ENCODE measurements at places on chromosomes 4 and X.

DNA sequence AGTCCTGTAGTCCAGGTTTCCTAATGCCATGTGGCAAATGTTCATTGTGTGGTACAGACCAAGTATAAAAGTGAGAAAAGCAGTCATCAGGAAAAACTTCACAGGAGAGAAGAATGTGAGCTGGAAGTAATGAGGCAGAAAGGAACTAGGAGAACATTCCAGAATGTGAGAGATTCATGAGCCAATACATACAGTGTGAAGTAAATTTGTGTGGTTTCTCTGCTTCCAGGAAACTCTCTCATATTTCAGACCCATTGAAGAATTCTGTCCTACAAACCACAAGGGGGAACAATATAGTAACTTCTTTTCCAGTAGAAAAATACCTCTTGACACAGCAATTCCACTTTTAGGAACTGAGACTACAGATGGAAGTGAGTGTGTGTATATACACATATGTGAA is 136.5 kb downstream of the RNF150 start:
- DNase-seq: peak; percentile 9

GRCh38 chrX:148538582-148538981 is 38.2 kb downstream of the AFF2 start:
- DNase-seq: no peak

DNA sequence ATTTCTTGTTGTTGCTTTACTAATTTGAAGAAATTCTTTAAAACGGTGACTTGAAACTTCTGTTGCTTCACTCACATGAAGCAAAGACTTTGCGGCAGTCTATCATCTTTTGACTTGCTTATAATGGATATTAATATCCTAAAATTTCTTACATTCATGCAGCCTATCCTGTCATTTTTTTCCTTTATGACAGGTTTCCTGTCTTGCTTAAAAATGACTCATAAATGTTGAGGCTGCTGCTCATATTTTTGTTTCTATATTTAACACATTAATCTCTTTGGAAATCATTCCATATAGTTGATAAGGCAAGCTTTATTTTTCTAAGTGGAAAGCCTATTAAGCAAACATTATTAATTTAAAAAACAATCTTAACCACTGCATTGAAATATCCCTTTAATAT is 176.6 kb upstream of the GALNTL6 start:
- DNase-seq: no peak

- DNase-seq: no peak
Measured at GRCh38 chrX:134443020-134443419, 16.9 kb upstream of the HPRT1 start.

- DNase-seq: no peak
Measured at GRCh38 chr4:1348746-1349145, 1.7 kb downstream of the UVSSA start.

DNA sequence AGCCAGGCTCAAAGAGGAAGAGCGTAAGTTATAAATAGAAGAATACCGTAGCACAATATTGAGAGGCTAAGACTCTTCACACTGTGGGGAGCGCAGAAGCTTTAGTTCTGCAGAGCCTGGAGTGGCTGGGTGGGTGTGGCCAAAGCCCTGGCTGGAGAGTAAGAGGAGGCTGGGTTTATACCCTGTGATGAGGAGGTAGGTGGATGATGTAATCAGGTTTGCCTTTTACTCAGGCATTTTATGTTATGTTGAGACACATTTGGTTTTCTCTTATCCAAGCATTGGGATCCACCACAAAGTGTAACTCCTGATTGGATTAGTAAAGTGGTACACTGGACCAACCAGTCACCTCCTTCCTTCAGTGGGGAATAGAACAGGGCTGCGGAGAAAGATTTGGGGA is 13.9 kb downstream of the CDS1 start:
- no peak for DNase-seq

DNA sequence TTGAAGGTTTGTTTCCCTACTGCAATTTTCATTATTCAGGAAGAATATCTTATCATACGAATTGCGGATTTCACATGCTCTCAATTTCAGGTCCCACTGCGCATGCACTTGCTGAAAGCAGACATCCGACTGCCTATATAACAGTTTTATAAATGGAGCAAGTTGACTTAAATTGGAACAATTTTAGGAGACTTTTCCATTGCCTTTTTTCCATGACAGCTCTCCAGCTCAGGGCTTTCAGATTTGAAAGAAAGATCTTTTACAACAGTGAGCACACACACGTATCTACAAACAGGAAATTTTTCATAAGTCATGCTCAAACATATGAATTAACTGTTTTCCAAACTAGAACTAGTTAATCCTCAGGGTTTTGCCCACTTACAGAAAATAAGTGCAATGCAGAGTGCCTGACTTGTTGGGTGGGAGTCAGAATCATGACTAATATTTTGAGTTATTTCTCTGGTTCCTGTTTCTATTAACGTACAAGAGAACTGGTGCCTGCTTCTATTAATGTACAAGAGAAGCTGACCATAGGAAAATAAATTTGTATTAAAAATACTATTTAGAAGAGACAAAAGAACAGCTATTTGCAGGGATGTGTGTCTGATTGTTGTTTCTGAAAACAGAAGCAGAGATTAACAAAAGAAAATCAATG is 137.9 kb downstream of the GPC3 start:
- DNase-seq: no peak

DNA sequence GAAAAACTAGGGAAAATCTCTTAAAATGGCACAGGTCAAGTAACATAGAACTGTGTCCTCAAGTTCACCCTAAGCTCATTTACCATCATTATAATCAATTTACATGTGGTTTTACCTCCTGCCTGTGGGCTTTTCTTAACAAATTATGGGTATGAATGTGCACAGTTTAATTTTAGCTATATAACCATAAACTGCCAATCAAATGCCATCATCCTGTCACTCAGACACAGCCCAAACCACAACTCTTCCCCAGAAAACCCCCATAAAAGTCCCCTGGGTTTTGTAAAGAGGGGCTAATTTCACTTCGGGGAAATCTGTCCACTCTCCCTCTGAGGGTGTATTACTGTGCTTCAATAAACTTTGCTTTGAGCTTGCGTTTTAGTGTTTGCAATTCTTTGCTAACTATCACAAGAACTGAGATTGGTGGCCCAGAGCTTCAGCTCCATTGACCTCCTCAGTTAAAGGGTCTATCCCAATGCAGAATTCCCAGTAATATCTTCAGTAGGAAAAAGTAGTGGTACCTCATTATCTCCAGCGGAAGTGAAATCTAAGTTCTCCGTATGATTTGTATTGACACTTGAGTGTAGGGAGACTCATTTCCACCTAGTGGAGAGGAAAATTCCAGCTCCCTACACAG is 394.6 kb downstream of the SPOCK3 start:
- no peak for DNase-seq

DNA sequence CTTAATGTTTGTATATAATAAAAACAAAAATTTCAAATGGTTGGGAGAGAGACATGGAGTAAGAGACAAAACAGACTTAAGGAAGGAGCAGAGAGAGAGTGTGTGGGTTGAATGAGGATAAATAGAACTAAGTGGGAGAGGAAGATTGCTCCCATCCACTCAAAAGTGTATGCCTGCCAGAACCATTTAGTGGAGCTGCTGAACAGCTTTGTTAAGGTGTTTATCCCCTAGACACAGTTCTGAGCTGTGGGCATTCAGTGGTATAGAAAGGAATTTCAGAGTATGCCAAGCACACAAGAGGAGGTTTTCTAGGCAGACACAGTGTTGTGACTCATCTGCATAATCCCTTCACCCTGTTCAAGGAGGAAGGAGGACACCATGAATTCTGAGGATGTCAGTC is 508.6 kb upstream of the EPHA5 start:
- DNase-seq: peak; percentile 52

GRCh38 chr4:73676861-73677323 is 56.7 kb upstream of the RASSF6 start:
- peak; percentile 65 for DNase-seq

GRCh38 chr4:2939383-2940243 is 23.6 kb downstream of the NOP14 start:
- no peak for DNase-seq

DNA sequence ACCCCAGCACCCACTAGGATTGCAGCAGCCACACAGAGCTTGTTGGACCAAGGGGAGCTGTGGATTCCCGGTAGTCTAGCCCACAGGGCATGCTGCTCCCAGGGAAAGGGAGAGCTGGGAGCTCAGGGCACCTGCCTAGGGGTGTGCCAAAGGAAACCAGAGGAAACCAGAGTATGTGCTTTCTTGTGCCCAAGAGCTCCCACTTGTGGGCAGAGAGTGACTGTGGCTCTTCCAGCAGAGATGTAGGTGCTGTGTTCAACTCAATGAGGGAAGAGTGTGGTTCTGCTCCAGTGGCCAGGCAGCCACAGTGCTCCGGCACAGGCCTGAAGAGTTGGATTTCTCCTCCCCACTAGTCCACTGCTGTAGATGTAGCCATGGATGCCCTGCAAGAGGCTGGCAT is 1050.0 kb upstream of the INTU start:
- no peak for DNase-seq

DNA sequence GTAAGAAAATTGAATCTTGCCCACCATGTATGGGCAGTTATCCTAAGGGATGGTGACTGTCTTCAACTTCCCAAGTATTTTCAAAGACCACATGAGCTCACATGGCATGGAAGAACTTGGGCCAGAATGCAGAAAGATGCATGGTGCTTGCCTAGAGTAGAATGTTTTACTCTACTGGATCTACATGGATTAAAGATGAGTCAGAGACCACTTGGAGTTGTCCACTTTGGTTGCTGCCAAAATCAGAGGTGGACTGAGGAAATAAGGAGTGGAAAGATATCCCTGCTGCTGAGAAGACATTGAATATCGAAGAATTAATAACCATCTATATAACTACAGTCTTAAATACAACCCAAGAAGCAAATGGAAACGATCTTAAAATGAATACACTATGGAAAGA is 498.1 kb downstream of the NLGN4X start:
- DNase-seq: no peak

DNA sequence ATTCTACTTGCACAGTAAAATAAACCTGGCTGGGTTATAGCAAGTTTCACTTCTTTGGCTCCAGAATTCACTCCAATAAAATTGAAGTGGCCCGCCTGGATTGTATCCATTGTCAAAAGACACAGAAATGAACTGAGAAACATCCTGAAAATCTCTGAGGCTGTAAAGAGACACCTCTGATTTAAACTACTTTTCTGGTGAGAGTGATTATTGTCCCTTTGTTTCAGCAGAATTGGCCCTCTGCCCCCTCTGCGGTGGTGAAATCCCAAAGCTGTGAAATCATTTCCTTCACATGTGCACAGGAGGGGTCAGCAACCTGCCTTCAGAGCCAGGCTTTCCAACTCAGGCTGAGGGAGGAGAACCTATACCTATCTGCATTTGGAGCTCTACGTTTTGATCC is 23.0 kb downstream of the GAB3 start:
- peak; percentile 78 for DNase-seq

DNA sequence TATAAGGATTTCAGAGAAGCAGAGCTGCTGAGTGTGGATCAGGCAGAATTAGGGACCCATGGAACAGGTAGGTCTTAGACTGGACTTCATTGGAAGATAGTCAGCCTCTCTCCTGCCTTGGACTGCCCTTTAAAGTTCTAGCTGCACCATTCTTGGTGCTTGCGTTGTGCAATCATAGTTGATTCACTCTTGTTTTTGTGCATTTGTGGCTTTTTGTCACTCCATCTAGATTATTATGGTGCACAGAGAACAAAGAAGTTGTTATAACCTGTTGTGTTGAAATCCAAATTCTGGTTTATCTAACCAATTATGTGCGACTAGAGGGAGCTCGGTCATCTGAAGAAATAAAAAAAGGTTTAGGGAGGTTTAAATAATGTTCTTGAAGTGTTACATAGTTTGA is 59.3 kb downstream of the JADE1 start:
- peak; percentile 39 for DNase-seq

DNA sequence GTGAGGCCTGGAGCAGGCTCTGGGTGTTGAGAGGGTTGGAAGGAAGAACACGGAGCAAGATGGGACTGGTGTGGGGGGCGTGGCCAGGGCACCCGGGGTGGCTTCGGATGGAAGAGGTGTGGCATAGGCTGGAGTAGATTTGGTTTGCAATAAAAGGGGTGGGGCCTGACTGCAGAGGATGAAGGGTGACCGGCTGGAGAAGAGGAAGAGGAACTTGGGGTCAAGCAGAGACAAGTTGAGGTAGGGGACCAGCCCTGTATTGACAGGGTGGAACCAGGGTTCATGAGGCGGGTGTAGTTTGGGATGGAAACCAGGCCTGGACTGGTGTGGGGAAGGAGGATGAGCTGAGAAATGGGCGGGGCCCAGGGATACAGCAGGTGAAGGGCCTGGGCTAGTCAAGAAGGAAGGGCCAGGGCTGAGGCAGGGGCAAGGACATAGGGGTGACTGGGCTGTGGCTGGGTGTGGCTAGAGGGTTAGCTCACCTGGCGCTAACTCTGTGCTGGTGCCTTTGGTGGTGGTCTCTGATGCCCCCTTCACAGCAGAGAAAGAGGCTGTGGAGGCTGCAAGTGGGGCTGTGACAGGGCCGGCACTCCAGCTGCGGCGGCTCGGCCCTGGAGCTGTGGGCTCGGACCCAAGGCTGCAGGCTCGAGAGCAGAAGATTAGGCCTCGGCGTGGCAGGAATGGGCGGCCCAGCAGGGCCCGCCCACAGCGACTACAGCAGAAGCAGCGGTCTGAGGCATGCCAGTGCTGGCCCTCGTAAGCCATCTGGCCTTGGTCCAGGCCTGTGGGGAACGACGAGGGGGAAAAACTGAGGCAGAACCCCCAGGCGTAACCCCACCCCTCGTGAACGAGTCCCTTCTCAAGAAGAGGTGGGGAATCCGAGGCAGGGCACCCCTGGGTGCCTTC is 5.0 kb downstream of the PLP2 start:
- no peak for DNase-seq

DNA sequence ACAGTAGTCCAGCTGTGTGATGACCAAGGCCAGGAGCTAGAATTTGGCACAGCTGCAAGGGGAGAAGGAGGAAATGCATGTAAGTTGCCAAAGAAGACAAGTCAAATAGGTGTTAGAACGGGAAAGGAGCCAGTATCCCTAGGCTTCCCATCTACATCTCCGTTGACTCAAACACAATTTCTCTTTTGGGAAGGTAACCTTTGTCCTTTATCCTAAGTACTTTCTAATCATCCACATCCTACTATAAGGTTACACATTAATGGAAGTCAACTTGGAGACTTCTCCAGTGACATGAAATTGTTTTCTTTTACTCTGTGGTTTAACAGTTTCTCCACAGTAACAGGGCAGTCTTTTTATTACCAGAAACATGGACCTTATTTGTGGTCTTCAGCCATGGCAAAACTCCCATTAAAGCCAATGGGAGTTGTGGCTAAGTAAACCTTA is 620.0 kb downstream of the ANKRD50 start:
- DNase-seq: peak; percentile 36

DNA sequence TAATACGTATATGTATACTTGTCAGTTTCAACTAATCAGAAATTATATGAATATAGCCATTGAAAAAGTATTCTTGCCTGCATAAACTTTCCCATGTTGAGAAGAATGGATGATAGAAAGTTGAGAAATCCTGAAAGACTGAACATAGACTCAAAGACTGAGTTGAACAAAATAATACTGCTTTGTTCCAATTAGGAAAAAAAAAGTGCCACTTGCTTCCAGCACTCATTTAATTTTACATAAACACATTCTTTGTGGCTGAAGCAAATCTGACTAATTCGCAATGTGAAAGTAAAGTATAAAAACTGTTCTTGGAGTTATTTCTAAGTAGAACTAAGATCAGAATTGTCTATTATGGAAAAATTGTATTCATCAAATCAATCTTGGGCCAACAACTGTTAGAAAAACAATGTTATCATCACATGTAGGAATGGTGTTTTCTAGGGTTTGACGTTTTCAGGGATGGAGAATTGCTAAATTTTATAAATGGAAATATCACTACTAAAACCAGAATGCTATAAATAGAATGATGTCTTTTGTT is 2334.6 kb downstream of the PCDH7 start:
- peak; percentile 27 for DNase-seq

GRCh38 chr4:57191523-57192034 is 81.4 kb upstream of the IGFBP7 start:
- DNase-seq: peak; percentile 17

All from cardiac fibroblast (primary cell).